ENCODE measurements at places on chromosomes 7 and 10. TPM values are rescaled to one million over a fixed set of nuclear protein-coding genes. Genes with fewer than 3 reads are reported as not detected.

DNA sequence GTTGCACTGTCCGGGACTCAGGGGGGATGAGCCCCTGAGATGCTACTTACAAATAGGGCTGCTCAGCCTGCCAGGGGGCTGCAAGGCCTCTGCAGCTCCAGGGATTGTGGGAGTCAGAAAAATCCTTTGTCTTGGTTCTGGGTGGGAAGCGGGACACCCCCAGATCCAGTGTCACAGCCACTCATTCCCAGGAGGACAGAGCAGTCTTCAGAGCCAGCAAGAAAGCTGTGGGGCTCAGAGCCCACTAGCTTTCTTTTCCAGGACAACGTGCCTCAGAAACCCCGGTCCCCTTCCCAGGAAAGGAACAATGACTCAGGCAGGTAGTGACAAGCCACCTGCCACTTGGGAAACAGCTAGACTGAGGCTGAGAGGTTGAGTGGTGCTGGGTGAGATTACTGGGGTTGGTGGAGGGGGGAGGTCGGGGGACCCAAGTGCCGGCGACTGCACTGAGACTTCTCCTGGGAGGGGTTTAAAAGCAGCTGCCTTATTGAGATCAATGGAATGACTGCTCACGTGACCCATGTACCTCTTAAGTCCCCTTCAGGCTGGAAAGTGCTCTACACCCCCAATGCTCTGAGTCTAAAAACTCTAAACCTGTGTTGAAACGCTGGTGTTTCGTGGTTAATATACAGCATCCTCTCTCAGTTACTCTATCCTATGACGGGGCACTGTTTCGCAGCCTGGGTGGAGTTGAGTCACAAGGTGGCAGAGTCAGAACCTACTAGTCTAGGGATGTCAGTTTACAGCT lies 123.6 kb downstream of the UBE2H start:
- no peak overlapping the region for H3K27ac ChIP-seq
- no peaks in the 10 kb centered on the region for H3K27me3 ChIP-seq
- DNase-seq: no peak
- no peak overlapping the region for H3K4me3 ChIP-seq
- peaks cover 28% of the 10 kb centered on the region for H3K4me1 ChIP-seq

DNA sequence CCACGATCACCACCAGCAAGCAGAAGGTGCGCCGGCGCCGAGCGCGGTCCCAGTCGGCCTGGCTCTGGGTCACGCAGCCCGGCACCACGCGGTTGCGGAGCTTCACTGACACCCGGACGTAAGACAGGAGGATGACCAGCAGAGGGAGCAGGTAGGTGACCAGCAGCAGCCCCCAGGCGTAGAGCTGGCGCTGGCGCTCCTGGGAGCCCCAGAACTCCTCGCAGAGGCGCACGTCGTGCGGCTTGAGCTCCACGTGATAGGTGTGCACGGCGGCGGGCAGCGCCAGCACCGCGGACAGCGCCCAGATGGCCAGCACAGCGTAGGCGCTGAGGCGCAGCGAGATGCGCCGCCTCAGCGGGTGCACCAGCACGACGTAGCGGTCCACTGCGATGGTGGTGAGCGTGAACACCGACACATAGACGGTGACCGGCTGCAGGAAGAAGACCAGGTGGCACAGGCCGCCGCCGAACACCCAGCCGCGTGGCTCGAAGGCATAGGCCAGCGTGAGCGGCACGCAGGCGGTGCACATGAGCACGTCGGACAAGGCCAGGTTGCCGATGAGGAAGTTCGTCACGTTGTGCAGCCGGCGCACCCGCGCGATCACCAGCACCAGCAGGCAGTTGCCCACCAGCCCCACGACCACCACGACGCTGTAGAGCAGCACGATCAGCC lies 920 bp downstream of the PRLHR start:
- peaks cover 30% of the 10 kb centered on the region for H3K27me3 ChIP-seq
- peak; percentile 44 for DNase-seq

- no peak for DNase-seq
- H3K4me3 ChIP-seq: no peak overlapping the region
- no peaks in the 10 kb centered on the region for H3K36me3 ChIP-seq
- H3K4me1 ChIP-seq: peaks cover 4% of the 10 kb centered on the region
Measured at GRCh38 chr10:133247681-133248333, 10.2 kb downstream of the VENTX start.

GRCh38 chr10:5668429-5668828 lies 2.0 kb upstream of the ASB13 start:
- H3K36me3 ChIP-seq: no peaks in the 10 kb centered on the region
- H3K4me3 ChIP-seq: no peak overlapping the region
- H3K27ac ChIP-seq: no peak overlapping the region
- H3K4me1 ChIP-seq: peaks cover 13% of the 10 kb centered on the region
- DNase-seq: no peak

DNA sequence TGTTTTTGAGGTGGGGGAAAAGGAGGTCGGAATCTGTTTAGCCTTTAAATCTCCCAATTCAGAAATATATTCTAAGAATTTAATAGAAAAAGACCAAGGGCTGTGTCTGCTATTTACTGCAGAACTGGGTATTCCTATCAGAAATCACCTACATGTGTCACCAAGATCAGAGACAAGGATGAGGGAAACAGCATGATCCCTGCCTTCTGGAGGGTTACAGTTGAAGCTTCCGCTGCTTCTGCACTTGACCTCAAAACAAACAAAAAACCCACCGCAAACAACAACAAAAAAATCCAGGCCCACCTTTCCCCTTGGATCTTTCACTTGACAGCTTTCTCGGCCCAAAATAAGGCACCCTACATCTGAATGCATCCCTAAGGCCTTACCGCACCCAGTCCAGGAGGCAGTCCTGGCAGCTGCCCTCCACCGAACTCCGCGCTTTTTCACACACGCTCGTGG lies 750 bp upstream of the CDK14 start:
- peaks cover 9% of the 10 kb centered on the region for H3K4me1 ChIP-seq
- H3K27ac ChIP-seq: no peak overlapping the region
- peaks cover 25% of the 10 kb centered on the region for H3K27me3 ChIP-seq
- no peak for DNase-seq
- H3K36me3 ChIP-seq: no peaks in the 10 kb centered on the region
- no peak overlapping the region for H3K4me3 ChIP-seq

- H3K4me3 ChIP-seq: no peak overlapping the region
- no peaks in the 10 kb centered on the region for H3K4me1 ChIP-seq
Measured at GRCh38 chr10:78614744-78615143, 454.0 kb upstream of the ZMIZ1 start.

DNA sequence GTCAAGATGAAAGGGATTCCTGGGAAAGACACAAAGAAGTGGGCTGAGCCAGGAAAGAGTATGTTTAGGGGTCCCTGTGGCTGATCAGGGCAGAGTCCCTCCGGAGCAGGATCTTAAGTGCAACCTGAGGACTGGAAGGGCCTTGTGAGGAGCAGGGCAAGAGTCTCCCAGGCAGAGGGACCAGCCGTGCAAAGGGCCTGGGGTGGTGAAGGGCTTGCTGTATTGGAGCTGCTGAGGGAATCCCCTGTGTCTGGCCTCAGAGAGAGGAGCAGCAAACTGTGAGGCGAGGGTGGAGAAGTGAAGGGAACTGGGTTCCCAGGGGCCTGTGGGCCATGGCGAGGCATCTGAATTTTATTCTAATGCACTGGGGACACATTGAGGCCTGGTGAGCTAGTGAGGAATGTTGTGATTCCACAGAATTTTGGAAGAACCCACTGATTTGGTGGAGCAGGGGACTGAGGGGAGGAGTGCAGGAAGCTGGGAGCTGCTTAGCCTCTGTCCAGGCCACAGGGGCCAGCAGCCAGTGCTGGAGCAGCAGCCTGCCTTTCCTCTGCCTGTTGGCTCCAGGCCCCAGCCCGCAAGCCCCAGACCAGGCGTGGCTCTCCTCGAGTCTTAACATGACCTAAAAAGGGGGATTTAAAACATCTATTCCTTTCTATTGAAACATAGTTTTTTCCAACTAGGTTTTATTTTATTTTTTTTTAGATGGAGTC lies 138.4 kb upstream of the IGFBP3 start:
- no peaks in the 10 kb centered on the region for H3K4me1 ChIP-seq
- H3K4me3 ChIP-seq: no peak overlapping the region
- H3K36me3 ChIP-seq: no peaks in the 10 kb centered on the region
- H3K27ac ChIP-seq: no peak overlapping the region

- no peak overlapping the region for H3K4me3 ChIP-seq
- no peak overlapping the region for H3K27ac ChIP-seq
- DNase-seq: peak; percentile 9
Measured at GRCh38 chr10:95363303-95363912, 72.6 kb upstream of the PDLIM1 start.

DNA sequence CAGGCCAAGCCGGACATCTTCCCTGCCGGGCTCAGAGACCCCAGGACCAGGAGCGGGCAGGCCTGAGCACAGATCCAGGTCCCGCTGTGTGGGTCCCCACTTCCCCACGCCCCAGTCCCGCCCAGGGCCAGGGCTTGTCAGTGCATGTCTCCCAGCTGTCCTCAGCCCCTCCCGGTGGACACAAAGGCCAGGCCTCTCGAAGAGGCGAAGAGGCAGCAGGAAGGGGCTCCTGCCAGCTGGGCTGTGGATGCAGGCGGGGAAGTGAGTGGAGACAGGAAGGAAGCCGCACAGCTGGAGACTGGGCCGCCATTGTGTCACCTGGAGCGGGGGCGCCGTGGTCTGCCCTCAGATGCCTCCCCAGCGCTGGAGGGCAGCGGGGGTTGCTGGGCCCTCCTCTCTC lies 4.8 kb downstream of the GRIFIN start:
- H3K4me3 ChIP-seq: no peak overlapping the region
- H3K27ac ChIP-seq: no peak overlapping the region
- H3K36me3 ChIP-seq: no peaks in the 10 kb centered on the region
- no peaks in the 10 kb centered on the region for H3K27me3 ChIP-seq
- peaks cover 7% of the 10 kb centered on the region for H3K4me1 ChIP-seq

DNA sequence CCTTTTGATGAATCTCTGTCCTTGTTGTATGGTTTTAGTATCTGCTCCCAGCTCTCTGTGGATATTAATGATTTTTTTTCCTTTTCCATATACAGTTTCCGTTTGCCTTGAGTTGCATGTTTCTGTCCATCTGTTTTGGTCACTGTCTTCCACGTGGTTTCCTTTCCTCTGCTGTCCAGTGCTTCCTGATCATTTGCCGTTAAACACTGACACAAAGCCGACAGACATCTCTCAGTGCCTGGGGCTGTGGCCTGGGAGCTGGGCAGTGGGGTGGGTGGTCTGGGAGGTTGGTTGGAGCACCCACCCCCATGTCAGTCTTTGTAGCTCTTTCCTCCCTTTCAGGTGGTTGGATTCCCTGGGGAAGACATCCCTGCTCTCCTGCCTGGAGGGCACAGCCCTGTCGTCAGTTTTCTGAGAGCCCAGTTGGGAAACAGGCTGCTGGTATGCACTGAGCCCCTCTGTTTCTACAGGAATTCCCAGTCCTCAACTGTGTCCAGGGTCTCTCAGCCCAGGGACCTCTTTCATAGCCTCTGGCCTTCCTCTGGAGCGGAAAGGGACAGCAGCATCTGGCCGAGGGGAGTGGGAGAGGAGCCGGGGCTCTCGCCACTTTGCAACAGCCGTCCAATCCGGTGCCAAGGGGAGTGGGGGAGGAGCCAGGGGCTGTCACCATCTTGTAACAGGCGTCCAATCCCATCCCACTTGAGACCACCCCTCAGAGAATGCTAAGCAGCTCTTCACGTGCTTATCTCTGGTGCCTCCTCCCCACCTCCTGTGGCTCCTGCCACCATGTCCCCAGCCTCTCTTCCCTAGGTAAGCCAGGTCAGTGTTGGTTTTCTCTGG lies 26.7 kb upstream of the MKI67 start:
- no peak for DNase-seq
- H3K36me3 ChIP-seq: no peaks in the 10 kb centered on the region
- H3K27ac ChIP-seq: no peak overlapping the region
- H3K27me3 ChIP-seq: peaks cover 2% of the 10 kb centered on the region
- no peak overlapping the region for H3K4me3 ChIP-seq

ADK gene
- 15.3 TPM for total RNA-seq

WDFY4 gene
- total RNA-seq: 2.5 TPM

CBX3 gene
- total RNA-seq: 124 TPM

OR9A4 gene
- not detected for total RNA-seq

PPP1R17 gene
- not detected for total RNA-seq

PNPLA8 gene
- total RNA-seq: 85.9 TPM
